ENCODE measurements at places on chromosomes 5 and 9.

GRCh38 chr5:84779186-84779585 lies 394.5 kb upstream of the EDIL3 start:
- no peak for DNase-seq

DNA sequence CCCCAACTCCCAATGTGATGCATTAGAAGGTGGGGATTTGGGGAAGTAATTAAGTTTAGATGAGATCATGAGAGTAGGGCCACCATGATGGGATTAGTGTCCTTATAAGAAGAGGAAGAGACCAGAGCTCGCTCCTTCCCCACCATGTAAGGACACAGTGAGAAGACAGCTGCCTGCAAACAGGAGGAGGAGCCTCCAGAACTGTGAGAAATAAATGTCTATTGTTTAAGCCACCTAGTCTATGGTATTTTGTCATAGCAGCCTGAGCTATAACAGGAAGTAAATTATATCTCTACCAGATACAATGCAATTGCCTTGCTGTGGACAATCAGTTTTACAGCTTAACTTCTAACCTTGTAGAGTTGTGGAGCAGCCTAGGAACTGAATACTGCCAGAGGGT lies 58.0 kb downstream of the ANKRD33B start:
- DNase-seq: peak; percentile 54

GRCh38 chr9:1100945-1101344 lies 50.8 kb downstream of the DMRT2 start:
- no peak for DNase-seq

GRCh38 chr5:42718591-42718990 lies 38.0 kb upstream of the CCDC152 start:
- no peak for DNase-seq

- no peak for DNase-seq
Observed at GRCh38 chr9:90259311-90260246, 383.0 kb downstream of the DIRAS2 start.

GRCh38 chr5:88885002-88885401 lies 2.0 kb upstream of the MEF2C start:
- no peak for DNase-seq

GRCh38 chr9:117464941-117465616 lies 50.2 kb upstream of the ASTN2 start:
- no peak for DNase-seq

GRCh38 chr5:95781101-95781583 lies 41.4 kb downstream of the GLRX start:
- DNase-seq: no peak

DNA sequence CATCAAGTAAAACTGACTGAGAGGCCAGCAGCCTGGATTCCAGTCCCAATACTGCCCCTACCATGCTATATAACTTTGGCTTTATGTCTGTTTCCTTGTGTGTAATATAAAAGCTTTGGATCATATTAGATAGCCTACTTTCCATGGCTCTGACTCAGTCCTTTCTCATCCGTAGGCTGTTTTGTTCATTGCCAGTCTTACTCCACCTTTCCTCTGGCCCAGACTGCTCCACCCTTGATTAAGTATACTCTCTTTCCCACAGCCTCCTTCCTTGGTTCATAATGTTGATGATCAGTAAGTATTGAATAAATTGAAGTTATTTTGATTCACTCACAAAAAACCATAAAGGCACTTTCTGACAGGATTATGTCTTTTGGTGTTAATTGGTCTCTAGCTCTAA lies 1.5 kb upstream of the MRPS30 start:
- DNase-seq: no peak

DNA sequence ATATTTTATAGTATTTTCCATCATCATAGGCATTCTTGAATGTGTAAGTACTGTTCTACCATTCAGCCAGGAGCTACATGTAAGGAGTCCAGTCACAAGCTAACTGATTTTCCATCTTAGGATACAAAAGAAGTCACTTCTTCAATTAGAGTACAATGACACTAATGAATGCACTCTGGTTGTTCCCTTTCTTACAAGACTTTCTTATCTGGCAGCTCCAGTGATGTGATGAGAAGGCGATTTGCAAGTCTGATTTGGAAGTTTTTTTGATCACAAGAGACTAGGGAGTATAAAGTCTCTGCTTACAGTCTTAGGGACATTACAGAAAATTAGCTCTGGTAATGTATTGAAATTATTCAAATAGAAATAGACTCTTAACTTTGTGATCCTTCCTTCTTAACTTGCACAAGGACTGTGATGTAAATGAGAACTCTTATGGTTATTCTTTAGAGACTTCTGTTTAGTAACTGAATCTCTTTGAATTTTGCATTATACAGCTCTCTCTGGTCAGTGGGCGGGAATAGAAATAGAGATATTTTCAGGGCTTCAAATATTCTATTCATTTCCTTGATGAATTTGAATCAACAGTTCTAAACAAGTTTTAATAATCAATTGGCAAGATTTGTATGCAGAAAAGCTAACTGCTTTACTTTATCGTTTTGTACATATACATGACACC lies 130.4 kb upstream of the CDH6 start:
- no peak for DNase-seq

- no peak for DNase-seq
Observed at GRCh38 chr5:34898258-34898895, 16.9 kb downstream of the RAD1 start.

- no peak for DNase-seq
Observed at GRCh38 chr5:177552839-177553455, 1.4 kb downstream of the FAM193B start.

DNA sequence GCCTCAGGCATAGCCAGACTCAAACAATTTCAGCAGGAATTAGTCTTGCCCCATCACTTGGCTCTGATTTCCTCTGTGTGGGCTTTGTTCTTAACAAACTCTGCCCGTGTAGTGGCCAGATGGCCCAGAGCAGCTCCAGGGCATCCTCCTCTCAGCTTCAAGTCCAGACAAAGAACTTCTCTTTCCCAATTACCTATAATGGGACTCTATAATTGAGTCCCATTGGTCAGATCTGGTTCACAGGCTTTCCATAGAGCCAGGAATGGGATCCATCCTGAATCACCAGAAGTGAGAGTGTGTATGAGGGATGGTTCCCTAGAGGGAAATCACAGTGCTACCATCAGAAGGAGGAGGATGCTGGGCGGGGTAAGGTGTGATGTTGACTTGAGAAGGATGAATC lies 515.8 kb downstream of the KIF4B start:
- no peak for DNase-seq

GRCh38 chr5:137136991-137137632 lies 362.0 kb downstream of the SPOCK1 start:
- no peak for DNase-seq

- DNase-seq: no peak
Observed at GRCh38 chr9:33019797-33020196, 5.3 kb upstream of the DNAJA1 start.

- DNase-seq: no peak
Observed at GRCh38 chr9:107438211-107439031, 51.1 kb downstream of the KLF4 start.

- no peak for DNase-seq
Observed at GRCh38 chr5:14665949-14666348, 1.4 kb downstream of the OTULIN start.
